ENCODE measurements at places on chromosomes 12 and 14.

GRCh38 chr12:55760663-55761062 is 17.7 kb downstream of the GDF11 start:
- DNase-seq = peak; percentile 63

- no peak for DNase-seq
Measured at GRCh38 chr14:54252072-54252730, 144.6 kb upstream of the CDKN3 start.

- DNase-seq = no peak
Measured at GRCh38 chr14:22772725-22773124, 6.2 kb downstream of the OXA1L start.

DNA sequence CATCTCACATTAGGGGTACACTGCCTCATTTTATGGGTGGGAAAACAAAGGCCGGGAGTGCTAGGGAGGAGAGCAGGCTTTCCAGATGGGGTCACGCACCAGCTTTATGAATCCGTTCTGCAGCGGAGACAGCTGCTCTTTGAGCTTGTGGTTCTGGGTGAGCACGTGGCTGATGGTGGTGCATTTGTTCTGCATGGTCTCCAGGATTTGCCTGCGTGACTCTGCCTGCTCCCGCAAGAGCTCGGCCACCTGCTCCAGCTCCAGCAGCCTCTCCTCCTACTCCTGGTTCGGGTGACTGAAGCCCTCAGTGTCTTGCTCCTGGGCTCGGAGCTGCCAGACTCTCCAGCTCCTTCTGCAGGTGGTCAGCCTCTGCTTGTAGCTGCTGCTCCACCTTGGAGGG is 23.6 kb upstream of the BLTP3B start:
- no peak for DNase-seq

GRCh38 chr14:27040552-27040951 is 442.7 kb upstream of the NOVA1 start:
- DNase-seq = no peak

GRCh38 chr12:31669020-31669419 is 9.5 kb downstream of the ETFBKMT start:
- DNase-seq = no peak

DNA sequence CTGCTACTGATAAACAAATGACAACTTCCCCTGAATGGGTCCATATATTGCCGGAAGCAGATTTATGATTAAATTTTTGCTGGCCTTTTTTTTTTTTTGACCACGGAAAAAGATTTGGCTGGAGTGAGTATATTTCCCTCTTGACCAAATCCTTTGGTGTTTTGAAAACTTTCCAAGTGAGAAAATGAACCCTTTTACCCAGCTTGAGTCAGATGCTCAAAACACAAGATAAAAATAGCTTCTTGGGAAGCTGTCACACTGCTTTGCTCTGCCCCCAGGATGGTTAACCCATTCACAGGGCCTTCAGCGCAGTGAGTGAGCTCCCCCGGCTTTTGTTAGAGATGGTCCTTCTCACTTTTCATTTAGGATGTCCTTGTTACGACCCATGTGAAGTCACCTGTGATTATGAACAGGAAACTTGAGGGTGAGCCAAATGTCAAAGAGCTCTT is 224.3 kb downstream of the PELI2 start:
- DNase-seq = no peak

DNA sequence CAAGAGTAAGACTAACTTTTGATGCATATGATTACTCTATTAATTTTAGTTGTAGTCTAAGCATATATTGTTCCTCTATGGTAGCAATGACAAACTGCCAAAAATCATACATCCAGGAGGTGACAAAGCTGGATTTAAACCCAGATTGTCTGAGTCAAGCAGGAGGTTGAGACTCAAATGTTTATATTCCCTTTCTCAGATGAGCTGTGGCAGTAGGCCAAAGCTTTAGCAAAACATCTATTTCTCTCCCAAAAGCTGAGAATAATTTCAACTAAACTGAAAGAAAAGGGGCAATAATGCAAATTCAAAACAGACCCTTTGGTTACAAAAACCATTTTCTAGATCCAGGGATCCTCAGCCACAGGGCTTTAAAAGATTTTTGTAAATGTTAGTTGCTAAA is 173.6 kb downstream of the SEC23A start:
- no peak for DNase-seq

DNA sequence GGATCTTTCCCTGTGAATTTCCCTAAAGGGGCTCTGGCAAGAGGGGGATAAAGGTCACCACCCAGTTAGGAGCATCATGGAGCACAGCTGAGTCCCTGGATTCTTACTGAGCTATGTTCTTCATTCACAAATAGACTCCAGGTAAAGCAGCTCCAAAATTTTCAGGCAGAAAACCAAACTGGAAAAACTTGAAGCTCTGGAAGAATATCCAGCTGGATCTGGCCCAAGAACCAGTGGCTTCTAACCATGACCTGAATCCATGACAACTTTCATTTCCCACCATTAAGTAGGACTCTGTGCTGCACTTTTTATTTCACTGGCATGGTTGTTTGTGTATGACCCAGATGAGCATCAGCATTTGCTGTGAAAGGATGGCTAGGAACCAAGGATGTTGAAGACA is 180.4 kb upstream of the FKBP4 start:
- DNase-seq = no peak

DNA sequence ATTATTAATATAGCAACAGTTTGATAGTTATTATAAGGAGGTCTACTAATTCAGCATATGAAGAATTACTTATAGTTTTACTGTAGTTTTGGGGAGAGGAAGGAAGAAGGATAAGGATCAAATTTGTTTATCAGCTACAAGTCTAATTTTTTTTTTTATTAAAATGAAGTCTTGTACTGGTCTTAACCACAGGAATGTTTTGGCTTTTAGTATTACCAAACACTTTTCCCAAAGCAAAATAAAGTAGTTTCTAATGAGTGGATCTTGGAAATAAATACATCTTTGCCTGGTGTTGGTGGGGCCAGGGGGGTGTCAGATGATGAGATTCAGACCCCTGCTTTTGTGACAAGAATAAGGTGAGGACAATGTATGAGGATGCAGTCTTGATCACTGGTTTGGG is 57.2 kb upstream of the ZDHHC17 start:
- no peak for DNase-seq

DNA sequence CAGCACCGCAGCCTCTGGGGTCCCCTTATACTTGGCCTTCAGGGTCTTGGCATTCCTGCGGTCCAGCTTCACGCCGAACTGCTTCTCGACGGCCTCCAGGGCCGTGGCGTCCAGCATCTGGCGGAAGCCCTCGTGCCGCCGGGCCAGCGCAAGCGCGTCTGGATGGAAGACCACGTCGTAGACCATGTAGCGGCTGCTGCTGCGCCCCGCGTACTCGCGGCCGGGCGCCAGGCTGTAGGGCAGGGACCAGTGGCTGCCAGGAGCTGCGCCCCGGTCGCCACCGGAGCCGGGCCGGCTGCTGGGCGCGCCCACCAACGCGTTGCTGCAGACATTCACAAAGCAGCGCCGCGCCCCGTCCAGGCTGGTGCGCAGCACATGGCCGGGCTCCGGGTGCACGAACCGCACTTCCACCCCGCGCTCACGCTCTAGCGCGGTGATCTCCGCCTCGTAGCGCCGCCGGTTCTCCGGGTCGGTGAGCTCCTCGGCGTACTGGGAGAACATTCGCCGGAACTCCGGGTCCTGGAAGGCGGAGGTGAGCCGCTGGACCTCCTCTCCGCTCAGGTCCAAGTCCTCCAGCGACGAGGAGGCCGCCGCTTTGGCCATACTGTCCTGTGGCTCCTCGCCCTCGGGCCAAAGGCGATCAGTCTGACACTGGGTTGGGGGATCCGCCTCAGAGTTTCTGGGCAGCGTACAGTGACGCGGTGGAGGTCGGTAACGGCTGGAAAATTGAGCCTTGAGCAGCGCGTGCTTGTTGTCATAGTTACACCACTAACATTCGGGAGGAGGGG is at the start of gene DNAAF2:
Gene DNAAF2 (minus strand): TSS at position 698 of the 788 bp plus-strand sequence. CDS start 95 bp downstream, at position 603.
- peak; percentile 75 for DNase-seq

- no peak for DNase-seq
Measured at GRCh38 chr12:59075968-59076490, 155.7 kb upstream of the LRIG3 start.

- no peak for DNase-seq
Measured at GRCh38 chr14:85344847-85345570, 184.9 kb upstream of the FLRT2 start.

DNA sequence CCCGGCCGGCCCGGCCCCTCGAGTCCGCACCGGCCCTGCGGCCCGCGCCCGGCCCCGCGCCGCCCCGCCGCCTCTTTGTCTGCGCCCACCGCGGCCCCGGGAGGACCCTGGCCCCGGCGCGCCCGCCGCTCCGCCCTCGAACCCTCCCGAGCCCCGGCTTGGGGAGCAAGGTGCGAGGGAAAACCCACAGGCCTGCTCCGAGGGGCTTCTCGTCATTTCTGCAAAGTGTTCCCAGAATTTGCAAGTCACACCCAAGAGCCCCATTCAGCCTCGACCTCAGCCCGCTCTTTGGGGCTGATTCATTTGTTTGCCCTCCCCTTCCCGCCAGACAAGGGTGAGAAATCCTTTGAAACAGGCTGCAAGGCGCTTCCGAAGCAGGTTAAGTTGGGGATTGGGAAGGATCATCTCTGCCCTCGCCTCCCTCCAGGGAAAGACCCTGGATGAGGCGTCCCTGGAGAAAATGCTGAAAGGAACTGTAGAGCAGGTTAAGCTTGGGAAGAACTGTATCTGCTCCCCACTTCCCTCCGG is 325 bp upstream of the CLIP1 start:
- DNase-seq = peak; percentile 56

DNA sequence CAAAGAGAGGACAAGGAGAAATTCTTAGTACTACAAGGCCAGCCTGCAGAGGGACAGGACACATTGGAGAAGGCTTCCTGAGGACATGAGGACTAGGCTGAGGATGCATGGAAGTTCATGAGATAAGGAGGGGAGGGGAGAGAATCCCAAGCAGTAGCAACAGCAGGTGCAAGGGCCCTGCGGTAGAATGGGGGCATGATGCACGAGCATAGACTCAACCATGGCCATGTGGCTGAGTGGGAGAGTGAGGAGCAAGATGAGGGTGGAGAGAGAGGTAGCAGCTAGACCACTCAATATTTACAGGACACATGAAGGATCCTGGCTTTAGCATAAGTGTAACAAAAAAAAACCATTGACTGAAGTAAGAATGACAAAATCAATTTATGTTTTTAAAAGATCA is 128.1 kb downstream of the PPM1H start:
- DNase-seq = no peak
